ENCODE measurements at places on chromosomes 2 and 18. TPM values are rescaled to one million over a fixed set of nuclear protein-coding genes. Genes with fewer than 3 reads are reported as not detected.
A peak's percentile ranks its signal among the peaks of the same experiment; 100 is the strongest.

GRCh38 chr2:26035090-26035743, 1.3 kb downstream of the RAB10 start:
- no peak for DNase-seq

- DNase-seq: peak; percentile 73
These were observed 71.2 kb downstream of the PLB1 start for GRCh38 chr2:28567061-28567471.

GRCh38 chr2:149329068-149329467, 1.3 kb upstream of the LYPD6 start:
- DNase-seq: peak; percentile 51

The TMEM18 gene
- total RNA-seq: 22.0 TPM

The TFCP2L1 gene
- total RNA-seq: 0.07 TPM

The NEU2 gene
- not detected for total RNA-seq

All from glutamatergic neuron (in vitro differentiated cells).